Endothelial cell of umbilical vein (primary cell): ENCODE measurements at places on chromosomes 1 and 21.

DNA sequence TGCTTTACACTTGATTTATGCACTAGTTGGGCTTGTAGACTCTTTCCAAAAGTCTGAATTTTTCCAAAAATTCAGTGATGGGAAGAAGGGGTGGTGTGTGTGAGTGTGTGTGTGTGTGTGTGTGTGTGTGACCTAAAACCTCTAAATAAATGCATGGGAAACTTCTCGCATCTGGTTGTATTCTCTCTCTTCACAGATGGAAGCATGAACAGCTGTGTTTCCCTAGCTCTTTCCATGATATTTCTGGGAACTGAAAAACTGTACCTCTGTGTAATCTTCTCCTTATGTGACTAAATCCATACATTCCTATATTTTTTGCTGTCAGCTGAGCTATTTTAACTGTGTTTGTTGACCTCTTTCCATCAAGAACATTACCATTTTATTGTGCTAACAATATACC lies 26.2 kb upstream of the CYYR1 start:
- no peak overlapping the region for H3K4me3 ChIP-seq
- no peaks in the 10 kb centered on the region for H3K27me3 ChIP-seq
- H3K4me1 ChIP-seq, result no peaks in the 10 kb centered on the region

DNA sequence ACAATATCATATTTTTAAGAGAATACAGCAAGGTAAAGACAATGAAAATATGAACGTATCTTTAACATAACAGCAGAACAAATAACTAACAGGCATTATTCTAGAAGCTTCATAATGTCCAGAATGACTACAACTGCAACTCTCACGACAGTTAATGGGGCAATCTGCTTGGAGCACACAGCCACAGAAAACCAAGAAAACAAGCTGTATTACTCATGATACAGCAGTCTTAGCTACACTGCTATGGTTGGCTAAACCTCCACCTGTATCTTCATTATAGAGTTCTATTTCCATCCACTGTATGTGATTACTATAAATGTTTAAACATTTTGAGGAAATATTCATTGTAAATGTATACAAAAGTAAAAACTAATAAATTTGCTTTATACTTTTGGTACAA lies 139.9 kb downstream of the DPYD start:
- H3K27ac ChIP-seq, result no peak overlapping the region
- no peaks in the 10 kb centered on the region for H3K36me3 ChIP-seq
- DNase-seq, result no peak
- no peaks in the 10 kb centered on the region for H3K4me1 ChIP-seq

DNA sequence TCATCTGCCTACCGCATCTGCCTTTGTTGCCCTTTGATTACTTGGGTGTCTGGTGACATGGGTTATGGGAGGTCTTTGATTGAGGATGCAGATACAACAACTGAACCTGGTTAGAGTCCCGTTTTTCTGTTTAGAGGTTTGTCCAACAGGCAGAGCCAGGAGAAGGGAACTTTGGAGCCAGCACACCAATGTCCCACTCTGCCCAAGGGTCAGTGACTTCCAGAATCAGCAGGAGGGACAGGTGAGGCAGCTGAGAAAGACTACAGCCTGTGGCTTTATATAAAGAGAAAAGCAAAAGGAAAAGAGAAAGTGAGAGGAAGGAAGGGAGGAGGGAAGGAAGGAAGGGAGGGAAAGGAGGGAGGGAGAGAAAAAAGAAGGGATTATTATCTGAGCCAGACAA lies 101.5 kb upstream of the ZNF644 start:
- no peaks in the 10 kb centered on the region for H3K36me3 ChIP-seq
- no peaks in the 10 kb centered on the region for H3K27me3 ChIP-seq
- DNase-seq, result no peak
- H3K27ac ChIP-seq, result no peak overlapping the region
- no peak overlapping the region for H3K4me3 ChIP-seq

DNA sequence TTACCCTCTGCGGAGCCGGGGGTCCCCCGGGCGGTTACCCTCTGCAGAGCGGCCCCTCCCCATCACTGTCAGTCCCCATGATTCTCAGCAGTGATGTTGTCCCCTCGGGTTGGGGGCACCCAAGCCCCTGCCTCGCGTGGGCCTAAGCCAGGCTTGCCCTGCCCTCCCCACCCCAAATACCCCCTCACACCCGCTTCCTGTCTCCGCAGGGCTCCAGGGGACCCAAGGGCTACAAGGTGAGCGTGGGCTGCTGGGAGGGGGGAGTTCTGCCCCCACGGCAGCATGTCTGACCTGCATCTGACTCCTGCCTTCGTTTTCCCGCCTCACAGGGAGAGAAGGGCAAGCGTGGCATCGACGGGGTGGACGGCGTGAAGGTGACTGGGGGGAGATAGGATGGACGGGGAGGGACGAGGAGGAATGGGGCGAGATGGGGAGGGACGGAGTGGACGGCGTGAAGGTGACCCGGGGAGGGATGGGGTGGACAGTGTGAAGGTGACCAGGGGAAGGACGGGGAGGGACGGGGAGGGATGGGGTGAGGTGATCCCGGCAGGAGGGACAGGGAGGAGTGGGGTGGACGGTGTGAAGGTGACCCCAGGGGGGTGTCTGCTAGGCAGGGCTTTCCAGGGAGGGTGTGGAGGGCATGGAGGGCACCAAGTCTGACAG lies 8.6 kb downstream of the COL6A1 start:
- no peaks in the 10 kb centered on the region for H3K36me3 ChIP-seq
- H3K27ac ChIP-seq, result no peak overlapping the region
- DNase-seq, result no peak
- H3K27me3 ChIP-seq, result no peaks in the 10 kb centered on the region
- no peaks in the 10 kb centered on the region for H3K4me1 ChIP-seq

DNA sequence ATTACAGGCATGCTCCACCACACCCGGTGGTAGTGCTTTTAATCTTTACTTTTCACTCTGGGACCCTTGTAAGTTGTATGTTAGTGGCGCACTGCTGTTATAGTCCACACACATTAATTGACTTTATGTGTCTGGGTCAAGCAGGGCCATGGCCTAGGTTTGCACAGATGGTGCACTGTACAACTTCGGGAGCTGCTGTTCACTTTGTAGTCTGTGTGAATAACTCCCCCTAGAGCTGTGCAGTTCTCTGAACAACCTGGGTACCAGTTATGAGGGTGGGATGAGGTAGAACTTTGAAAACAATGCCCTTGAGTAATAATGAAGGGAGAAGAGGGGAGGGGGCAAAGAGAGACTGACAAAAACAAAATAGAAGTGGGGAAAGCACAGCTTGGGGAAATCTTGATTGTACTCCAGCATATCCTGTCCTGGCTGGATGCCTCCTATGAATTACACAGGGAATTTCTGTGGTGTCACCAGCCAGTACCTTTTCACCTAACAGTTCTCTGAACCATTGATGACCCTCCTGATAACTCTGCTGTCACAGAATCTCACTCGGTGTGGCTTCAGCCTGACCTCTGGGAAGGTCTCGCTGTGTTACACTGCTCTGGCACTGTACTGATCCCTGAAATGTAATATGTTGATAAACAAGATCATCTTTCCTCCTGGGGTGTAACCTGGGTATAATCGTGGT lies 2.2 kb downstream of the PTGFRN start:
- no peak for DNase-seq
- H3K27ac ChIP-seq, result no peak overlapping the region
- H3K4me3 ChIP-seq, result no peak overlapping the region
- H3K27me3 ChIP-seq, result no peaks in the 10 kb centered on the region
